CD4-positive, alpha-beta T cell treated with Interleukin-15 for 1 hour (primary cell): ENCODE measurements at places on chromosomes 3 and 15.
A peak's percentile ranks its signal among the peaks of the same experiment; 100 is the strongest.

DNA sequence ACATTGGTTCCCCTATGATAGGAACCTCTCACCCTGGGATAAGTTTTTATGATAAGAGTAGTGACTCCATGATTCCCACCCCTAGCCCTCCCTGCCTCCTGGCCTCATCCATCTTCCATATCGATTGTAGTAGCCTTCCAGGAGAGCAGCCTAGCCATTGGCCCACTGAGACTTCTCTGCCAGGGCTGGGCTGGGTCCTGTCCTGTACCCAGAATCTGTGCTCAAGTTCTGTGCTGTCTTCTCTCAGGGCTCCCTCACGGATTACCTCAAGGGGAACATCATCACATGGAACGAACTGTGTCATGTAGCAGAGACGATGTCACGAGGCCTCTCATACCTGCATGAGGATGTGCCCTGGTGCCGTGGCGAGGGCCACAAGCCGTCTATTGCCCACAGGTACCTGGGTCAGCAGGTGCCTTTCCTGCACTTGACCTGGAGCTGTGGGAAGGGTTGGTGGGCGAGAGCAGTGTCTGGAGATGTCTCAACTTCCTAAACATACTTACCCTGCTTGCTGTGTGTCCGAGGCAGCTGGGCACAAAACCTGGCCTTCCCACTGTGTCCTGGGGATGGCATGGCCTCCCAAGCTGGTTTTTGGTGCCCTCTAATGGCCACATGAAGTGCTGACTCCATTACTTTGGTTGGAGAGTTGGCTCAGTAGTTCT is 16.6 kb upstream of the EXOG start:
- peak; percentile 45 for DNase-seq

GRCh38 chr3:86176445-86176784 is 814.5 kb downstream of the VGLL3 start:
- no peak for DNase-seq

GRCh38 chr3:76410762-76411281 is 625.5 kb upstream of the ZNF717 start:
- DNase-seq = no peak

- no peak for DNase-seq
Observed at GRCh38 chr3:124587053-124587408, 143.2 kb upstream of the UMPS start.

DNA sequence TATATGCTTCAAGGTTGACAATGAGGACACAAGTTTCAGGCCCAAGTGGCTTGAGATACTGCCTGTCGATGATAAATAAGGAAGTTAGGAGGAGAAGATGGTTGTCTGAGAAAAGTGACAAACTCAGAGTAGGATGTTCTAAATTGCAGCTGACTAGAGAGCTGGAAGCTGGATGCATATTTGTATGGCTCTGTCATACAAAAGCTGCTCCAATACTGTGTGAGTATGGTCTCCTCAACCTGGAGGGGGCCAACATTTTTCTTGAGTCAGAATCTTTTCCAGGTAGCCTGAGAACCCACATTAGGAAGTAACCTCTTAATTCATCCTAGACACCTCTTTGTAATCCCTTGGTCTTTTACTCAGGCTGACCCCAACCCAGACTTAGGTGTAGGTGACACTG is 28.4 kb upstream of the TPRG1 start:
- DNase-seq = no peak

DNA sequence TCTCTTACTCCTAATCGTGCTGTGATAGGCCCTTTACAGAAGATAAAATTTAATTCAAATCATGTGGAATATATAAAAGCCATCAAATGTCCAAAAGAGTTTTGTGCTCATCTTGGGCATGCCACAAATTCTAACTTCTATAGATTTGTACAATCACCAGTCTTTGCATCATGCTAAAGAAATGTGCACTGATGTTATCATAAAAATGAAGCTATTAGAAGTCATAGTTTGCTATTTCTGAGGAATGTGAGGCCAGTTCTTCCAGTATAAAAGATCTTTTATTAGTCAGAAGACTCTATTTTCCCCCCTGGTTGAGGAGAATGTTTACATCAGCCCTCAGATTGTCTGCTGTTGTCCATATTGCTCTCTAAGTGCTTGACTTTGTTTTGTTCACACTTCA is 2.1 kb upstream of the ANXA2 start:
- DNase-seq = no peak

DNA sequence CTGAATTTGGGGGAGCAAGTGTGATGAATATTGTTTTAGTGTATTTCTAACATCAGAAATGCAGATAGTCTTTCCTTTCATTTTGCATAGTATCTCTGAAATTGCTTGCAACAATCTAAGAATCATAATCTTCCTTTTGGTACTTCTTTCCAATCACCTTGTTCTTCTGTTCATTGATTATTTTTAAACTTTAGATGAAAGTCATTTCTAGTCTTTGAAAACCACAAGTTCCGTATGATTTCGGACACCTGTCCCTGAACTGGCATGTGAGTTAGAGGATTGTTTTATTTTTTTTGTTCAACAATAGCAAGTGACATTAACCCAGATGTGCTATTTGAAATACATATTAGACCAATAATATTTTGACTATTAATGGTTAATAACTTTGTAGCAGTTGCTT is 329.7 kb downstream of the UNC13C start:
- DNase-seq = no peak

GRCh38 chr15:31494786-31495185 is 168.2 kb downstream of the KLF13 start:
- DNase-seq = no peak

DNA sequence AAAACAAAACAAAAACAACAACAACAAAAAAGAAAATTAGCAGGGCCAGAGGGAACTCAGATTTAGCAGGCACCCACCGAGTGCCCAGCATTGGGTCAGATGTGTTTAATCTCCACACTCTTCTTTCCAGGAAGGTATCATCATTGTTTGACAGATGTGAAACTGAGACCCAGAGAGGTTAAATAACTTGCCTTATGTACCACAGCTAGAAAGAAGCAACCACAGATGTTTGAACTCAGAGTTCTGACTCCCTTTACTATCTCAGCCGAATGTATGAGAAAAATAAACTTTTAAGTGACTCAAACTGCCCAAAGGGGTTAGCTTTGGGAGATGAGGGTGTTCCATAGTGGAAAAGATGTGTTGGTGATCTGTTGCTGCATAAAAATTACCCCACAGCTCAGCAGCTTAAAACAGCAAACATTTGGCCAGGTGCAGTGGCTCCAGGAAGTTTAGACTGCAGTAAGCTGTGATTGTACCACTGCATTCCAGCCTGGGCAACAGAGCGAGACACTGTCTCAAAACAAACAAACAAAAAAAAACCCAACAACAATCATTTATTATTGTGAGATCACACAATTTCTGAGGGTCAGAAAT is 4.5 kb upstream of the RPP25 start:
- no peak for DNase-seq

- DNase-seq = no peak
Observed at GRCh38 chr3:188740010-188740409, 431.8 kb upstream of the TPRG1 start.

DNA sequence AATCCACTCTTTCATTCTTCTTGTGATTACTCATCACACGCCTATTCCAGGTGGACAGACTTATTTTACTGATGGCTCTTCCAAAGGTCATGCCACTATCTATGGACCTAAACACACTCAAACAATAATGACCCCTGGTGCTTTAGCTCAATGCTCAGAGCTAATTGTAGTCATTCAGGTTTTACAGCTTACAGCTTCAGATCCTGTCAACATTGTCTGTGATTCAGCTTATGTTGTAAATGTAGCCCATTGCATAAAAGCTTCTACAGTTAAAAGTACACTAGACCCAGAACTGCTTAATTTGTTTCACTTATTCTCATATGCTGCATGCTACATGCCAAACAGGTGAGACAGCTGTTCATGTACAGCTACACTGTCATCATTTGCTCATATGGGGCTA is 49.2 kb downstream of the LSM3 start:
- DNase-seq = no peak

- DNase-seq = peak; percentile 68
Observed at GRCh38 chr15:33226559-33227181, 32.2 kb upstream of the FMN1 start.

DNA sequence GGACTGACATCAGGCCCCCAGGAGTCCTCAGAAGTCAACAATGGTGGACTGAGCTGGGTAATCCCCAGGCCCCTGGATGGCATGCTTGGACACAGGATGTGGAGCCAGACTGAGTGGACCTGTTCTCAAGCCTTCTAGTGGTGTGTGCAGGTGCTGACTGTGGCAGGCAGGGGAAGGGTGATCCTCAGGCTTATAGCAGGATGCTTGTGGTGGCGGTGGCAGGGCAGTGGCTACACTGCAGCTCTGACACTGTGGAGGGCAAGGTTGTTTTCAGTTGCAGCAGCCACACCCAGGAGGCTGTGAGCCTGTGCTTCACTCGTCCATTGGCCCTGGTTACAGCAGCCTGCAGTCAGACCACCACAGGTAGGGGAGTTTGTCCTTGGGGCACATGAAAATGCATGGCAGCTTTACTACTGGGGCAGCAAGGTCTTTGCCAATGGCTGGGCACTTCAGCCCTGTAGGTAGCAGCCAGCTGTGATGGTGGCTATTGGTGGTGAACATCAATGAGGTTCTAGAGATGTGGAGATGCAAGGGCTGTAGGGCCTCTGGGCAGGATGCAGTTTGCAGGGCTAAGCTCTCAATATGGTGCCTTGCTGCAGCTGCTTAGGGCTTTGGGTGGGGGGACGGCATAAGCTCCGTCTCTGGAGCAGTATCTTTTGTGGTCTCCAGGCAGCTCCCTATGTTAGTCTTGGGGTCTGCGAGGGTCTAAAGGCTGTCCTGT is 17.5 kb upstream of the MYO5A start:
- DNase-seq = no peak

- no peak for DNase-seq
Observed at GRCh38 chr3:193895409-193895808, 240.5 kb upstream of the HES1 start.

GRCh38 chr3:150666167-150666566 is 37.6 kb downstream of the ERICH6 start:
- DNase-seq = no peak

GRCh38 chr3:70501561-70501960 is 189.1 kb upstream of the MDFIC2 start:
- no peak for DNase-seq

DNA sequence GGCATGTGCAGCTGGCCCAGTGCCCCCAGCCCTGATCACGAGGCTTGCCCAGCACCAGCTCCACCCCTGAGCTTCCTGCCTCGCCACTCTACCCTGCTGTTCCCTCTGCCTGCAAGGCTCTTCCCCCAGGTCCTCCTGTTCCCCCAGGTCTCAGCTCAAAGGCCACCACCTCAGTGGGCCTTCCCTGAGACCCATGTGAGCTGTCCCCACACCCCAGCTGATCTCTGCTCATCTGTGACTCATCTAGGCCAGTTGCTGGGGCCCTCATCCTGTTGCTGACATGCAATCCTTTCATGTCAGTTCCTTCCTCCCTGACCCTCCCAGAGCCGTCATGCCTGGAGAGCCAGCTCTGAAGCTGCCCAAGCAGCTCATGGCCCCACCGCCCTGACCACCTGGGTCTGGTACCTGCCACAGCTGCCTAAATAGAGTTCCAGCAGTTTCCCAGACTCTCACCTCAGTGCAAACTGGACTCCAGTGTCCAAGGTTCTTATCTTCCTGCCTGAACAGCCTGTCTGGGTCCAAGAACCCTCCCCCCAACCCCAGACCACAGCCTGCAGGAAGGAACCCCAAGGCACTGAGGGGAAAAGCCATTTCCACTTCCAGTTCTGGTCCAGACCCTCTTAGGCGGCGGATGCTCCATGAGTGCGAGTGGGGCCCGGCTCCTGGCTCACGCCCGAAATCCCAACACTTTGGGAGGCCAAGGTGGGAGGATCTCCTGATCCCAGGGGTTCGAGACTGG is 116.6 kb upstream of the IQSEC1 start:
- DNase-seq = peak; percentile 63

- DNase-seq = no peak
Observed at GRCh38 chr3:32376115-32376514, 15.5 kb upstream of the CMTM7 start.

- no peak for DNase-seq
Observed at GRCh38 chr15:35436422-35436821, 109.5 kb downstream of the DPH6 start.

- DNase-seq = no peak
Observed at GRCh38 chr3:132417695-132418411, 551 bp downstream of the DNAJC13 start.

GRCh38 chr3:127404221-127405009 is 116.6 kb upstream of the PRR20G start:
- no peak for DNase-seq

DNA sequence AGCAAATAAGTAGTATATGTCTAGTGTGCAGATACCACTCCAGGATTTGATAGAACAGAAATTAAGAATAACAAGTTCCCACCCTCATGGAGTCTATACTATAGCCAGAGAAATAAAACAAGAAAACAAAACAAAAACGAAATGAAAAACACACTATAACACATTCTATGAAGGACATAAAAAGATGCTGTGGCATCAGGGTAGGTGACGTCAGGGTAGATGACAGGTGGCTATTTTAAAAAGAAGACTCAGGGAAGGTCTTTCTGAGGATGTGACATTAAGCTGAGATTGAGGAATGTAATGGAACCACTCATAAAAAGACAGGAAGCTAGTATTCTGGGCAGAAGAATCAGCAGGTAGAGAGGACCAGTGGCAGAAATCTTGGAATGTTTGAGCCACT is 469.6 kb downstream of the RAP2B start:
- DNase-seq = no peak
